Sigmoid colon (tissue), 7 donors: ENCODE measurements at places on chromosomes 6 and 20. TPM values are rescaled to one million over a fixed set of nuclear protein-coding genes. Genes with fewer than 3 reads are reported as not detected.

GRCh38 chr6:80335121-80335531 is 228.7 kb downstream of the BCKDHB start:
- H3K36me3 ChIP-seq, result no peaks in the 10 kb centered on the region
- no peak overlapping the region for H3K27ac ChIP-seq
- peak overlapping the region; percentile 15 for H3K4me3 ChIP-seq
- H3K27me3 ChIP-seq, result no peaks in the 10 kb centered on the region
- DNase-seq, result no peak

- no peak overlapping the region for H3K4me3 ChIP-seq
- H3K27ac ChIP-seq, result no peak overlapping the region
These were observed 14.6 kb upstream of the CDK5RAP1 start for GRCh38 chr20:33415948-33416347.

DNA sequence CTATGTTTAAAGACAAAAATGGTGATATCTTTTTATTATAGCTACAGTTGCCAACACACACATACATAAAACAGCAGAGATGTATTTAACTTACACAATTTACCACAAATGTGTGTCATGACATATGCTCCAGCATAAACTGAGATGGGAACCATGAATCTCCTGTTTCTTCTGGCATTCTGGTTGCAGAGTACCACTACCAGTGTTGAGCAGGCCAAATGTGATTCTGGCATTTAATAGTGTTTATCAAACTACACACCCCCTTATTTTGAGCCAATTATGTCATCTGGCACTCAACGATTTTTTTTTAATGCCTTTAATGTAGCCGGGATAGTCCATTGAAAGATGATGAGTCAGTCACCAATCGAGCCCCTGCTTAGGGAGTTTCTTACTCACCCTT is 59.0 kb upstream of the TPD52L1 start:
- DNase-seq, result no peak
- H3K4me3 ChIP-seq, result no peak overlapping the region
- no peaks in the 10 kb centered on the region for H3K27me3 ChIP-seq
- peaks cover 20% of the 10 kb centered on the region for H3K4me1 ChIP-seq
- H3K36me3 ChIP-seq, result no peaks in the 10 kb centered on the region
- H3K27ac ChIP-seq, result peak overlapping the region; percentile 79

- no peak overlapping the region for H3K4me3 ChIP-seq
- no peaks in the 10 kb centered on the region for H3K27me3 ChIP-seq
- no peaks in the 10 kb centered on the region for H3K36me3 ChIP-seq
These were observed 583.8 kb upstream of the ARID1B start for GRCh38 chr6:156193381-156193780.

The MDFI gene
- total RNA-seq, result 2.9 TPM

DNA sequence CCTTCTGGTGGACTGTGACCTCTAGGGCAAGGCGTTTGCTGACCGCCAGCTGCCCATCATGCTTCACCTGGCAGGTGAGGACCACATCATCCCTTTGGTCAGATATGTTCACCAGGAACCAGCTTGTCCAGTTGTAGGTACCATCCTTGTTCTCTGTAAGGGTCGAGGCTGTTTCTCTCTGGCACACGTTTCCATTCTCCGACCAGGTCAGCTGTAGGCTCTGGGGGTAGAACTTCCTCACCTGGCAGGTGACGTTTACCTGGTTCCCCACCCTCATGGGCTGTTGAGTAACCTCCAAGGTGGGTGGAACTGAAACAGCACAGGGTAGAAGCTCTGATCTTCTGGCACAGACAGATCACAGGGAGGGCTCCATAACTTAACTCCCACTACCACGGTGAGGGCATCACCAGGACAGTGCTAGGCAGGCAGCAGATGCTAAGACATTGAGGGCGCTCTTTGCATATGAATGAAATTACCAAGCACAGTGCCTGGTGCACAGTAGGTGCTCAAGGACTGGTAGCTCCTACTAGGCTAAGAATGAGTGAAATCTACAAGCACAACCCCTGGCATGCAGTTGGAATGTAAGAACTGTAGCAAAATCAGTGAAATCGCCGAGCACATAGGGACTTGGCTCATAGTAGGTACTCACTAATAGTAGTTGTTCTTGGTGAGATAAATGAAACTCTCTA is 15.6 kb upstream of the SIRPB1 start:
- H3K36me3 ChIP-seq, result no peaks in the 10 kb centered on the region
- H3K27ac ChIP-seq, result no peak overlapping the region

GRCh38 chr6:42028234-42029061 is 21.9 kb upstream of the TAF8 start:
- H3K4me3 ChIP-seq, result no peak overlapping the region
- no peak for DNase-seq
- H3K27ac ChIP-seq, result no peak overlapping the region
- H3K36me3 ChIP-seq, result no peaks in the 10 kb centered on the region
- H3K4me1 ChIP-seq, result no peaks in the 10 kb centered on the region
